ENCODE measurements at places on chromosomes 11 and 22.

GRCh38 chr22:39405346-39406085, 5.9 kb downstream of the TAB1 start:
- no peak for DNase-seq

DNA sequence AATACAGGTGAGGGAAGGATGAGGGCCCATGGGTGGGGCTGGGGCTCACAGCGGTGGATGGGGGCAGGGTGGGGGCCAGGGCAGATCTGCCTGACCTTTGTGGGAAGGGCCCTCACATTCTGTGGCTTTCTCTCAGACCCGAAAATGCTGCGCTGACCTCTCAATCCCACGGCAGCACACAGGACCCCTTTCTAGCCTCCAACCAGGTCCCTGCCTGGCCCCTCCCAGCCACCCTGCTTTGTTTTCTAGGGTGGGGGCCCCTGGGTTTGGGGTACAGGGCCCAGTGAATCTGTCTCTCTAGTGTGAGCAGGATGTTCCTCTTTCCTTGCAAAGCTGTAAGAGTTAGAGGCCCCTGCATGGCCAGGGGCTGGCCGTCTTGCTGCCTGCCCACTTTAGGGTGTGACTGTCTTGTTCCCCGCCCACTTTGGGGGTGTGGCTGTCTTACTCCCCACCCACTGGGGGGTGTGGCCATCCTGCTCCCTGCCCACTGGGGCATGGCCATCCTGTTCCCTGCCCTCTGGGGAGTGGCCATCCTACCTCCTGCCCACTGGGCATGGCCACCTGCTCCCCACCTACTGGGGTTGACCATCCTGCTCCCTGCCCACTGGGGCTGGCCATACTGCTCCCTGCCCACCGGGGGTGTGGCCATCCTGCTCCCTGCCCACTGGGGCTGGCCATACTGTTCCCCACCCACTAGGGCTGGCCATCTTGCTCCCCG, 11.5 kb downstream of the PARVG start:
- DNase-seq: peak; percentile 91

- DNase-seq: peak; percentile 89
These were observed 1.7 kb upstream of the SCO2 start for GRCh38 chr22:50526834-50527801.

DNA sequence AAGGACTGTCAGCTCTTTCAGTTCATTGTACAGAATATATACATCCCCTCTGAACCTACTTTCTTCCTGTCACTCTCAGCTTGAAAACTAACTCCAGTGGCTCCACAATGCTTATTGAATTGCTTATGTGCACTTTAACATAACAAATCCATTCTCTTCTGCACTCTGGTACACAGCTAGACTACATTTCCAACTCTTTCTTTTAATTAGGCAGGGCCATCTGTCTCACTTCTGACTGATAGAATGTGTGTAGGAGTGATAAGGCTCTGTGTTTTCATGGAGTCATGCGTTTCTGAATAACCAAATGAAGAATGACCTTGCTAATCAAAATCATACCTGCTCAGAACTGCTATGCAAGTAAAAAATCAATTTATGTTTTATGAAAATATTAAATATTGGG, 278.5 kb upstream of the CCDC179 start:
- no peak for DNase-seq

- DNase-seq: no peak
These were observed 11.9 kb downstream of the TBCEL start for GRCh38 chr11:121035780-121036179.

- peak; percentile 21 for DNase-seq
These were observed 58.1 kb downstream of the LRP5 start for GRCh38 chr11:68370211-68371111.

DNA sequence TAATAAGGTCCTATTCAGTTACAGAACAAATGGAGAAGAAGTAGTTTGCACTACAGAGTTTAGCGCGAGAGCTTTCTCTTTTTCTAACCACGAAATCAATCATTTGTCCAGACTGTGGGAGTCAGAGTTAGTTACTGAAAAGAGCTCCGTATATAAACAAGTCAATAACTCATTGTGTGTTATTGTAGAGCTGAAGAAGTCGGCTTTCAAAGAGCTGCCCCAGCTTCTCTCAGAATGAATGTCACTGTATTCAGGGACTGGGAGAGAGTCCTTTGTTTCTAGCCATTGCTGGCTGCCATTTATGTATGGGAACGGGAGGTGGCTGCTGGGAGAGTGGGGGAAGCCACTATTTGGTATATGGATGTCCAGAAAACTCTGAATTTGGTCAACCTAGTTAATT, 227.8 kb downstream of the DCDC1 start:
- no peak for DNase-seq

DNA sequence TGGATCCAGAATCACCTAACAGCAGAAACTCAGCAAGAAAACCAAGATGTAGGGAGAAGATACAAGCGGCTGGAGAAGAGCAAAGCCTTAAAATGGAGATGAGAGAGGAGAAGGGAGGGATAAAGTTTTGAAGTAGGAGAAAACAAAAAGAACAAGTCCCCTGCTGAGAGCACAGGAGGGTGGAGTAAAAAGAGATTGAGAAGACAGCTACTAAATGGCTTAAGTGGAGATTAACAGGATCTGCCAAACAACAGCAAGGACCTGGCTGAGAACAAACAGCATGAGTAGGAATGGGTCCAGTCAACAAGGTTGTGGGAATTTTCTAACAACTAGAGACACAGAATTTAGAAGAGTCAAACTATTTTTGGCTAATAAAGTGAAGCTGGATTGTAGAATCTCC, 18.1 kb downstream of the BTG4 start:
- DNase-seq: no peak

GRCh38 chr11:61581931-61582330, 1.1 kb upstream of the SYT7 start:
- DNase-seq: no peak

All from HL-60 (cell line).